Non-pigmented ciliary epithelial cell (primary cell): ENCODE measurements at places on chromosomes 12 and 14.

- DNase-seq = no peak
These were observed 6.9 kb downstream of the RTRAF start for GRCh38 chr14:51996148-51996746.

DNA sequence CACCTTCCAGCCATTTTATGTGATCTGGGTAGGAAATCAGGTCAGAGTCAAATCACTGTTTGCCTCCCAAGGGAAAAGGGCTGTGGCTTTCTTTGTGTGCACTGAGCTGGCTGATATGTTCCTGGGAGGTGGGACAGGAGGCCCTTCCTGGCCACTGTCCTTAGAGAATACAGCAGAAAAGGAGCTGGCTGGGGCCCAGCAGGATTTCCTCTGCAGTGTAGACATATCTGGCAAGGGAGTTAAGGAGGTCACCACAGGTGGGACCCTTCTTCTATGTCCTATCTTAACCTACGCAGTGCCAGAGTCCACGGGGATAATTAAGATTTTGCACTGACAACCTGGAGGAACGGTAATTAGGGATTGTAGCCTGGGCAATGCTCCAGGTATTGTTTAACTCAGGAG is 145.3 kb downstream of the NTF3 start:
- no peak for DNase-seq

DNA sequence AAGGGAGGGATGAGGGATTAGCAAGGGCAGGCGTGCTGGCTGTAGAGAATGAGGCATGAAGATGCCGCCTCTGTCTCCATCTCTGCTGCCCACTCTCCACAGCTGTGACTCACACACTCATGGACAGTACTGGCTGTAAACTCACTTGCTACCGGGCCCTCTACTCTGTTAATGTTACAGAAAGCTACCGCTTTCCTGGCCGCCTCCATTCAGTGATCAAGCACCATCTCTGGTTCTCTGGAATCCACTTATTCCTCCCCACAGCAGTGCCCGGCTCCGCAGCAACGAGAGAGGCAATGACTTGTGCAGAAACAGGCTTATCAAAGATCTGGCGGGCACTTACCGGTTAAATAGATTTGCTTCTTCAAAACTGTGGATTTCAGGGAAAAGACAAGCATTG is 34.8 kb downstream of the AMN start:
- DNase-seq = no peak

DNA sequence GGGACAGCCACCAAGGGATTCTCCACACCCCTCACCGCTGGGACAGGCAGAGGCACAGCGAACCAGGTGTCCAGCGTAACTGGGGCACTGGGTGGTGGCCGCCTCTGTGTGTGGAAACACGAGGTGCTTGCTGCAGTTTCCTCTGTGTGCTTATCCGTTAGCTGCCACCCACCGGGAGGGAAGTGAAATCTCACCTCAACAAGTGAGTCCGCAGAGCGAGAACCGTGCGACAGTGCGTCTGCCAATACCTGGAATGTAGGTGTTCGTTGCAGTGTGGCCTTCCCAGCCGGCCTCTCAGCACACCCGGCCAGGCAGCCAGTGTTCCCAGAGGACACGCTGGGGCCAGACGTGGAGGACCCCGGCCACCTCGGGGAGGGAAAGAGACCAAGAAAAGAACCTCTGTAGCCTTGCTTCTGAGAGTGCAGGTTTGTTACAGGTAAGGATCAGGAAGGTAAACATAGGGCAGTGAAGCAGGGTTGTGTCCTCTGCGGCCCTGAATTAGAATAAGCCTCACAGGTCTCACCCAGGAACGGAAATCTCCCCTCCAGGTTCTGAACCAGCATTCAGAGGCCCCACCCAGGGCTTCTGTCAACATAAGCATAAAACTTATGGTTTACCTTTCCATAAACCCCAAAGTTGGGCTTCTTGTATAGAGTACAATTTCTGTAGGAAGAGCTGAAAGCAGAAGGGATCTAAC is 1.5 kb downstream of the BCL2L14 start:
- DNase-seq = no peak
